Cerebellar nuclear complex (tissue), 1 donor: ENCODE measurements at places on chromosomes 1 and 21.

DNA sequence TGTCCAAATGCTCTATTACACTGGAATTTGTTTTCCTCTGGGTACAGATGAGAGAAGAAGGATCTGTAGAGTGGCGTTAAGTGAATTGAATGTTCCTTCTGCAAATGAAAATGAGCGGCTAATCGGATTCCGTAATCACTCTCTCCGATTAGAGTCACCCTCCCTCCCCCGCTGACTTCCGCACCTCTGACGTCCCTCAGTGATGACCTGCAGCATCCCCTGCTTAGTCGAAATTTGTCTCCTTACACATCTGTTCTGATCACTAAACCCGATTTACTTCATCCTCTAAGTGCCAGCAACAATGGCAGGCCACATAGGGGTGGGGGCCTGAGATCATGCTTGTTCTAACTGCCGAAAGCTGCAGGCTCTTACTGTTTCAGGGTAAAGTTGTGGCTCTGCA lies 378.7 kb downstream of the SEC16B start:
- DNase-seq, result no peak

DNA sequence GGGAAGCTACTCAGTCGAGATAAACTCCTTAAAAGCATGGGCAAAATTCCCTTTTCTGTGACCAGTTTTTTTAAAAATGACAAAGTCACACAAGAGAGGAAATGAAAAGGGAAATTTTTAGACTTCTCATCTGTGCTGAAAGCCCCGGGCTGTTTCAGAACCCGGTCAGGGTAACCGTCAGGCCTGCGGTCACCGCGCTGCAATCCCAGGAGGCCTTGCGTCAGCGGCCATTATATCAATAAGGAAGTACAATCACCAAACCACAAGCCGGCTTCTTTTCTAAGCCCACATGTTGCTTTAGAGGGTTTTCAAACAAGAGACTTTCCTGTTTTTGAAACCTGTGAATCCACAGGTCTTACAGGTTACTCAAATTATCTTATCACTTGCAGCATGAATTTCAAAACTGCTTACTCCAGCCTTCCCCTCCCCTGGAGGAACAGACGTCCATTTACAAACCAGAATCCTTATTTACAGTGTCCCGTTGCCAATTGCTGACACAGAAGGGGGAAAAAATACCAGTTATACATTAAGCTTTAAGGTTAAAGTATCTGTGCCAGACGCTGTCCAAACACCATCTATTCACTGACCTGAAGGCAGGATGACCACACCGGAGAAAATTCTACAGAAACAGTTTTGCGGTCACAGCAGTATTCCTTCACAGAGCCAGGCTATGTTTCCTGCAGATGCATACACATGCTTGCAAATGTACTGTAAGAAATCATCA lies 165.3 kb downstream of the TOMM20 start:
- no peak for DNase-seq

DNA sequence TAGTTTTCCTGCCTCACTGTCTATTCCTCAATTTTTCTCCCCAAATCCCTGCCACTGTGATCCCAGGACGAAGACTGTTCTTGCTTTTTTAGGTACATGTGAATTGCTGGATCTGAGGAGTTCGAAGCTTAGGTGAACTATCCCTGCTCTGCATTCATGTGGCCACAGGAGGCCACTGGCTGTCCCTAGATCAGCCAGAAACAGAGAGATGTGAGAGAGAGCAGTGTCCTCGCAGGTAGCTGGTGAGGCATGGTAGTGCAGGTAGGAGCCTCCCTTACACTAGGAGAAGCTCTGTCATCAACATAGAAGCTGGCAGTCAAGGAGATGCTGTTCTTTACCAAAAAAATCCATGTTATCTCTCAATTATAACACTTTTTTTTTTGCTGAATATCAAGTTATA lies 71.5 kb downstream of the USP24 start:
- DNase-seq, result peak; percentile 17

- no peak for DNase-seq
Observed at GRCh38 chr21:26837539-26837938, 7.7 kb downstream of the ADAMTS1 start.

DNA sequence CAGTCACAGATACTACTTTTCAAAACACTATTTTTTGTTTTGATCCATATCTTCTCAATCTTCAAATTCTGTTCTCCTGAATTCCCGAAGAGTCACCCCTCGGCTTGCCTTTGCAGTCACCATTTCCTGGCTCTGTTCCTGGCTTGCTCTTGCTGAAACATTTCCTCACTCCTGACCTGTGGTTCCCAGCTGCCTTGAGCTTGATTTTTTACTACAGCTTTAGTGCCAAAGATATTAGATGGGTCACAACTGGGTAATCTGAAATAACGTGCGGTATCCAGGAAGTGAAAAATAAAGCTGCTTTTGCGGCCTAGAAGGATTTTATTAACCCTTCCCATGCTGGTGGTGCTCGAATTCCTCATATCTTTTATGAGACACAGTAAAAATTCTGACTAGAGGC lies 318.8 kb downstream of the PCP4 start:
- DNase-seq, result no peak
